ENCODE measurements at places on chromosomes 13 and 19. TPM values are rescaled to one million over a fixed set of nuclear protein-coding genes. Genes with fewer than 3 reads are reported as not detected.

The C19orf85 gene
- total RNA-seq: not detected

The CBARP gene
- not detected for total RNA-seq

The OR10H1 gene
- total RNA-seq: not detected

The LAIR1 gene
- 40.7 TPM for total RNA-seq

The CLEC17A gene
- 1.6 TPM for total RNA-seq

The FAM216B gene
- total RNA-seq: not detected

The ELAVL3 gene
- total RNA-seq: not detected

The AMER2 gene
- 0.10 TPM for total RNA-seq

The ZNF844 gene
- total RNA-seq: 32.2 TPM

The MATK gene
- total RNA-seq: 31.6 TPM

The ZNF229 gene
- 0.21 TPM for total RNA-seq

The RFPL4A gene
- total RNA-seq: not detected

The KLK14 gene
- total RNA-seq: 0.10 TPM

The CNN2 gene
- 152 TPM for total RNA-seq

The PDCD5 gene
- 22.9 TPM for total RNA-seq

The DPF1 gene
- not detected for total RNA-seq

The ZNF569 gene
- 6.0 TPM for total RNA-seq

The PGLYRP2 gene
- not detected for total RNA-seq

The CACNG6 gene
- total RNA-seq: not detected

The CEACAM7 gene
- not detected for total RNA-seq

The CXCL17 gene
- not detected for total RNA-seq

The CDC42EP5 gene
- total RNA-seq: not detected

The IGFL1 gene
- not detected for total RNA-seq

The KCNJ14 gene
- 1.7 TPM for total RNA-seq

The ZNF418 gene
- 2.7 TPM for total RNA-seq

The DEDD2 gene
- 128 TPM for total RNA-seq

The ERICH4 gene
- total RNA-seq: not detected

The C19orf25 gene
- total RNA-seq: 11.4 TPM

The TNFSF13B gene
- total RNA-seq: 36.6 TPM

The CEACAM5 gene
- not detected for total RNA-seq

The TSKS gene
- total RNA-seq: 0.31 TPM

The ZSCAN1 gene
- not detected for total RNA-seq

The CGB8 gene
- total RNA-seq: not detected

The SEMA6B gene
- 6.0 TPM for total RNA-seq

The PCDH9 gene
- 1.5 TPM for total RNA-seq

The OXGR1 gene
- not detected for total RNA-seq

The EPSTI1 gene
- total RNA-seq: 14.9 TPM

The SBK3 gene
- total RNA-seq: not detected

The ZNF284 gene
- total RNA-seq: 0.73 TPM

The ZFP36 gene
- total RNA-seq: 676 TPM

The OR4F17 gene
- 0.10 TPM for total RNA-seq

The CEACAM16 gene
- total RNA-seq: not detected

The OBI1 gene
- total RNA-seq: 7.5 TPM

The KLK6 gene
- total RNA-seq: not detected

The NLRP9 gene
- not detected for total RNA-seq
